ENCODE measurements at places on chromosomes 16 and 17.

DNA sequence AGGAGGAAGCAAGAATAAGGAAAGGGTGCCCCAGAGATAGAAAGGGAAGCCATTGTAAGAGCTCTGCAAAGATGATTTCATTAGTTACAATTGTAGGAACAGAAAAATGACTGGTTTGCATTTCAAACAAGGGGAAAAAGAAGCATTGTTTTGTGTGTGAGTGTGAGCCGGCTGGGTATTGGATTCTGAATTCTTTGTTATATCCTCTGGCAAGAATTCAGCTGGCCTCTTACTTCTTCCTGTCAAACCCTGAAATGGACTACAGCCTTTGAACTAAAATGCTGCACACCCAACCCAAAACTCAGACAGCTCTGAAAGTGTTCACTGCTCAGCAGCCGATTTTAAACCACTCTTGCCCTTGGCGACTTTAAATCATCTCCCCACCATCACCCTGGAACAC, 461.3 kb downstream of the PMP22 start:
- no peak for DNase-seq
- no peaks in the 10 kb centered on the region for H3K36me3 ChIP-seq
- H3K27ac ChIP-seq: no peak overlapping the region
- no peaks in the 10 kb centered on the region for H3K4me1 ChIP-seq
- no peaks in the 10 kb centered on the region for H3K27me3 ChIP-seq
- no peak overlapping the region for H3K4me3 ChIP-seq

GRCh38 chr17:2797637-2798036, 1.4 kb downstream of the RAP1GAP2 start:
- H3K27me3 ChIP-seq: no peaks in the 10 kb centered on the region
- no peak for DNase-seq
- no peaks in the 10 kb centered on the region for H3K36me3 ChIP-seq

GRCh38 chr17:59637611-59638310, 18.1 kb downstream of the CLTC start:
- H3K27ac ChIP-seq: no peak overlapping the region
- H3K36me3 ChIP-seq: no peaks in the 10 kb centered on the region
- DNase-seq: no peak
- no peaks in the 10 kb centered on the region for H3K4me1 ChIP-seq
- no peaks in the 10 kb centered on the region for H3K27me3 ChIP-seq

DNA sequence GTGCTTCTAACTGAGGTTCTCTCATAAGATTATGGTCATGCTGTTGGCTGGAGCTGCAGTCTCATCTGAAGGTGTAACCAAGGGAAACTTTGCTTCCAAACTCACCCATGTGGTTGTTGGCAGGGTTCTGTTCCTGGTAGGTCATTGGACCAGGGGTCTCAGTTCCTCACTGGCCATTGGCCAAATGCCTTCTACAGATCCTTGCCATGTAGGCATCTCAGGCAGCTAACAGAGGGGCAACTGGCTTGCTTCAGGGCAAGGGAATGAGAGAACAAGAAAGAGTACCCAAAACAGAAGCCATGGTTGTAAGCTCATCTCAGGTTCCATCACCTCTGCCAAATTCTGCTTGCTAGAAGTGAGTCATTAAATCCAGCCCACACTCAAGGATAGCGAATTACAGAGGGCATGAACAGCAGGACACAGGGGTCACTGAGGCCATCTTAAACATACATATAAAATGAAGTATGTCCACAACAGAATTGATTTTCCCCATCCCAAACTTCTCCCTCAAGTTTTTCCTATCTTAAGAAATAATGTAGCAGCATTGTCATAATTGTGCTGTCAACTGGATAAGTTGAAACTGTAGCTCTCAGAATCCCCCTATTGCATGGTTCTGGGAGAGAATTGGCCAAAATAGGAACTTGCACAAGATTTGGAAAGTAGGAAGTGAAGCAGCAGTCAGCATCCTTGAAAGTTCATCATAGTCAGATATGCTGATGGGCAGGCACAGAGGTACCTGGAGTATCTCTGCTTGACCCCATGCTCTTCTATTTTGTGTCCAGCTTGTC, 42.4 kb upstream of the CES5A start:
- no peak for DNase-seq
- no peaks in the 10 kb centered on the region for H3K36me3 ChIP-seq
- no peaks in the 10 kb centered on the region for H3K4me1 ChIP-seq
- no peak overlapping the region for H3K4me3 ChIP-seq

- H3K4me3 ChIP-seq: no peak overlapping the region
- DNase-seq: no peak
- no peak overlapping the region for H3K27ac ChIP-seq
- H3K27me3 ChIP-seq: no peaks in the 10 kb centered on the region
- H3K4me1 ChIP-seq: no peaks in the 10 kb centered on the region
Measured at GRCh38 chr17:32671896-32672295, 185.1 kb downstream of the CDK5R1 start.

- no peak overlapping the region for H3K4me3 ChIP-seq
- H3K4me1 ChIP-seq: no peaks in the 10 kb centered on the region
- no peaks in the 10 kb centered on the region for H3K27me3 ChIP-seq
- no peaks in the 10 kb centered on the region for H3K36me3 ChIP-seq
- no peak overlapping the region for H3K27ac ChIP-seq
Measured at GRCh38 chr17:70375406-70375805, 206.1 kb downstream of the KCNJ2 start.

- DNase-seq: peak; percentile 76
- H3K36me3 ChIP-seq: no peaks in the 10 kb centered on the region
- H3K4me1 ChIP-seq: peaks cover 2% of the 10 kb centered on the region
- no peaks in the 10 kb centered on the region for H3K27me3 ChIP-seq
- H3K27ac ChIP-seq: no peak overlapping the region
Measured at GRCh38 chr17:48024149-48025039, 13.2 kb downstream of the COPZ2 start.

DNA sequence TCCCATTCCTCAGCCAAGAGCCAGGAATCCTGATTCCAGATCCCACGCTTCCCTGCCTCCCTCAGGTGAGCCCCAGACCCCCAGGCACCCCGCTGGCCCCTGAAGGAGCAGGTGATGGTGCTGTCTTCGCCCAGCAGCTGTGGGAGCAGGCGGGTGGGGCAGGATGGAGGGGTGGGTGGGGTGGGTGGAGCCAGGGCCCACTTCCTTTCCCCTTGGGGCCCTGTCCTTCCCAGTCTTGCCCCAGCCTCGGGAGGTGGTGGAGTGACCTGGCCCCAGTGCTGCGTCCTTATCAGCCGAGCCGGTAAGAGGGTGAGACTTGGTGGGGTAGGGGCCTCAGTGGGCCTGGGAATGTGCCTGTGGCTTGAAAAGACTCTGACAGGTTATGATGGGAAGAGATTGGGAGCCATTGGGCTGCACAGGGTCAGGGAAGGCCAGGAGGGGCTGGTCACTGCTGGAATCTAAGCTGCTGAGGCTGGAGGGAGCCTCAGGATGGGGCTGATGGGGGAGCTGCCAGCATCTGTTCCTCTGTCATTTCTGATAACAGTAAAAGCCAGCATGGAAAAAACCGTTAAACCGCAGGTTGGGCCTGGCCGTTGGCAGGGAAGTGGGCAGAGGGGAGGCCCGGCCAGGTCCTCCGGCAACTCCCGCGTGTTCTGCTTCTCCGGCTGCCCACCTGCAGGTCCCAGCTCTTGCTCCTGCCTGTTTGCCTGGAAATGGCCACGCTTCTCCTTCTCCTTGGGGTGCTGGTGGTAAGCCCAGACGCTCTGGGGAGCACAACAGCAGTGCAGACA, at the start of gene SPN:
TSS of gene SPN (plus strand) at position 232 of the 791 bp plus-strand sequence. CDS start at position 714, 482 bp downstream.
- H3K27ac ChIP-seq: no peak within 1 kb of the TSS
- H3K4me3 ChIP-seq: no peak within 1 kb of the TSS
- no peaks in the 10 kb centered on the region for H3K27me3 ChIP-seq

GRCh38 chr17:17766077-17766743, 70.6 kb downstream of the SREBF1 start:
- no peak overlapping the region for H3K4me3 ChIP-seq
- H3K36me3 ChIP-seq: no peaks in the 10 kb centered on the region
- no peak for DNase-seq
- H3K27ac ChIP-seq: no peak overlapping the region

- H3K27ac ChIP-seq: no peak overlapping the region
- no peaks in the 10 kb centered on the region for H3K4me1 ChIP-seq
- H3K27me3 ChIP-seq: no peaks in the 10 kb centered on the region
- no peak for DNase-seq
- peaks cover 9% of the 10 kb centered on the region for H3K36me3 ChIP-seq
Measured at GRCh38 chr16:50558913-50559312, 10.7 kb downstream of the NKD1 start.

DNA sequence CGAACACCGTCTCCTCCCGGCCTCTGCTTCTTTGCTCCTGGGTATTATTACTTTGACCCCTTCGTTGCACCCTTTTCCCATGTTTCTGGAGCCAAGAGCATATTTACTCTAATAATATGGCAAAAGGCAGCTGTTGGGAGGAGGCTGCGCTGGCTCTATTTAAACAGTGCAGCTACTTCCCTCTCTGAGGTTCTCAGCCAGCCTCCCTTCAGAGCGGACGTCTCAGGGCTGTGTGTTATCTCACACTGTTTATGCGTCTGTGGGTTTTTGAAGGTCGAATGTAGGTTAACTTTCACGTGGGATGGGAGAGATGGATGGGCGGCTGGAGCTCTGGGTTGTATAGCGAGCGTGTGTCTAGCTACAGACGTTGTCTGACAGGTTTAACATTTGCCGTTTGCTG, 45.3 kb downstream of the COX4I1 start:
- no peak for DNase-seq
- no peak overlapping the region for H3K4me3 ChIP-seq
- no peaks in the 10 kb centered on the region for H3K4me1 ChIP-seq
- no peaks in the 10 kb centered on the region for H3K36me3 ChIP-seq
- H3K27ac ChIP-seq: no peak overlapping the region
- no peaks in the 10 kb centered on the region for H3K27me3 ChIP-seq

- no peak overlapping the region for H3K27ac ChIP-seq
- H3K4me1 ChIP-seq: peaks cover 5% of the 10 kb centered on the region
- no peaks in the 10 kb centered on the region for H3K36me3 ChIP-seq
- no peaks in the 10 kb centered on the region for H3K27me3 ChIP-seq
- H3K4me3 ChIP-seq: no peak overlapping the region
Measured at GRCh38 chr17:69870091-69870530, 204.9 kb upstream of the KCNJ16 start.

GRCh38 chr17:14125518-14126137, 56.3 kb downstream of the COX10 start:
- no peak overlapping the region for H3K27ac ChIP-seq
- no peaks in the 10 kb centered on the region for H3K4me1 ChIP-seq
- no peaks in the 10 kb centered on the region for H3K36me3 ChIP-seq
- H3K4me3 ChIP-seq: no peak overlapping the region
- DNase-seq: no peak

GRCh38 chr16:85568519-85568918, 44.6 kb upstream of the GSE1 start:
- no peak for DNase-seq
- H3K36me3 ChIP-seq: no peaks in the 10 kb centered on the region
- H3K4me3 ChIP-seq: no peak overlapping the region
- no peaks in the 10 kb centered on the region for H3K27me3 ChIP-seq

DNA sequence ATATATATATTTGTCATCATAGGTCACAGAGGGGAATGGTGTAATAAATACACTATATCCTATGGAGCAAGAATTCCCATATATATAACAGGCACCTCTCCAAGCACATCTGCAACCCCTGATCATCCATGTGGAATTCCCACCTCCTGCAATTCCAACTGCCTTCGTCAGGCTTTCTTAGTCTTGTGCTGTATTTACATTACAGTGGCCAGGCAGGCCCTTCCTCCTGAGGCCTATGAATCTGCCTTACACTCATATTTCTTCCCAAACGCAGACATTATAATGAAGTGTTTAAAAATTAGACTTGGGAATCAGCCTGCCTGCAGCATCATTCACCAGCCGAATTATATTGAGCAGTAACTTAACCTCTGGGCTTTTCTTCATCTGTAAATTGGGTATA, 19.3 kb upstream of the DNAH9 start:
- no peak overlapping the region for H3K27ac ChIP-seq
- no peaks in the 10 kb centered on the region for H3K27me3 ChIP-seq
- H3K4me1 ChIP-seq: no peaks in the 10 kb centered on the region
- H3K4me3 ChIP-seq: no peak overlapping the region
- no peaks in the 10 kb centered on the region for H3K36me3 ChIP-seq

DNA sequence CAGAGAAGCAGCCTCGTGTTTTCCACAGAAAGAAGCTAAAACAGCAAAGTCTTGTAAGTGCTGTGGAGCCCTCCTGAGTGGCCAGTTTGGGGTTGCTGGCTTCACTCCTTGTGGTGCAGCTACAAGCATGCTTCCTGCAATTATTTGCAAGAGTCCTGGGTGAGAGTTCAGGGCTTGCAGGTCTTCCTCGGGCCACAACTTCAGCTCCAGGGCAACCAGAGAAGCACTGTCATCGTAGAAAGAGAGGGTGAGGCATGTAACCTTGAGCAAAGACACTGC, 37.9 kb downstream of the SHISA6 start:
- DNase-seq: no peak
- H3K4me1 ChIP-seq: no peaks in the 10 kb centered on the region
- no peaks in the 10 kb centered on the region for H3K27me3 ChIP-seq
- H3K36me3 ChIP-seq: no peaks in the 10 kb centered on the region

DNA sequence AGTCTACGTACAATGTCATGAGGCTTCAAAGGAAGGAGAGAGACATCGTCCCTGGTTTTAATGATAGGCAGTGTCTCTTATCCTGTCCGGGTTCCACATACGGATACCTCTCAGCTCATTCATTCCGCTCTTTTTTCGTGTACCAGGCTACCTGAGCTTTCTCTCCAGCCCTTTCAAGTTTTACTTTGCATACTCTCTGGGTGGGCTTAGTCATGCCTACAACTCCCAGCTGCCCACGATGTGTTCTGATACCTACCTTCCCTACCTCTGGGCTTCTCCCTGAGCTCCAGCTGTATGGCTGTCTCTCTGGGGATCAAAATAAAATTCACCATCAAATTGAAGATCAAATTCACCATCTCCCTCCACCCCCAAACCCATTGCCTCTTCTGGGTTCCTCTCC, 354.0 kb upstream of the EEF2KMT start:
- H3K36me3 ChIP-seq: no peaks in the 10 kb centered on the region
- H3K27ac ChIP-seq: no peak overlapping the region
- no peak overlapping the region for H3K4me3 ChIP-seq
- DNase-seq: peak; percentile 22

Measured in mesendoderm (in vitro differentiated cells).